ENCODE measurements at places on chromosomes 7 and 10.

DNA sequence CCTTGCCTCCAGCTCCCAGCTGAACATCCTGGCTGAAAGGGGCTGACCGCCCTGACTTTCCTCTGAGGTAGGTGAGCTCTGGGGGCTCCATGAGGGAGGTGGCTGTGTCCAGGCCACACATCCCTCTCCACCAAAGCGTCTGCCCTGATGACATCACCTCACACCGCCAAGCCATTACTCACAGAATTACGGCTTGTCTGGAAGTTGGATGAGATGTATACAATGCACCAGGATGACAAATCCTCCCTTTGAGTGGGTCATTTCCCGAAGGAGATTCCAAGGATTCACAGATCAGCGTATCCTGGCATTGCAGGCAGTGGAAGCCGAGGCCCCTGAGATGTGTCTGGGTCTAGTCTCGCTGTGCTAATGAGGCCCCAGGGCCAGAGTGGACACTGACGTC is 15.1 kb upstream of the RET start:
- DNase-seq, result no peak

DNA sequence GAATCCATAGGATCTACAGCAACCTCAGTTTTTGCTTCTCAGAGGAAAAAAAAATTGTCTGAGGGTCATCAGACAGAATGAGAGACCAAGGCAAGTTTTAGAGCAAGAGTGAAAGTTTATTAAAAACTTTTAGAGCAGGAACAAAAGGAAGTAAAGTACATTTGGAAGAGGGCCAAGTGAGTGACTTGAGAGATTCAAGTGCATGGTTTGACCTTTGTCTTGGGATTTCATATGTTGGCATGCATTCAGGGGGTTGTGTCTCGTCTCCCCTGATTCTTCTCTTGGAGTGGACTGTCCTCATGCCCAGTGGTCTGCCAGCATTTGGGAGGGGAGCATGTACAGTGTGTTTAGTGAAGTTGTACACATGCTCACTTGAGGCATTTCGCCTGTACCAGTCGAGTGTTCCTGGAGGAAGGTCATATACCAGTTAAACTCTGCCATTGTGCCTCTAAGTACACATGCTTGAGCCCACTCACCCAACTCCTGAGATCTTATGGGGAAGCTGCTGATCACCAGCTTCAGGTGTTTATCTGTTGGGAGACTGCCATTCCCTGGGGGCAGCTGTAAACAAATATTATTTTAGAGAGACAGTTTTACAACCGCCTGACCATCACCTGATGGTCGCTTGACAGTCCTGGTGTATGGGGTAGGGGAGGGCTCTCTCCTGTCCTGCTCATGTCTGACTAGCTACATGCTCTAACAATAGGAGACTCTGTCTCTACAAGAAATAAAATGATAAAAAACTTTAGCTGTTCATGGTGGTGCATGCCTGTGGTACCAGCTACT is 109.4 kb downstream of the EEPD1 start:
- no peak for DNase-seq

DNA sequence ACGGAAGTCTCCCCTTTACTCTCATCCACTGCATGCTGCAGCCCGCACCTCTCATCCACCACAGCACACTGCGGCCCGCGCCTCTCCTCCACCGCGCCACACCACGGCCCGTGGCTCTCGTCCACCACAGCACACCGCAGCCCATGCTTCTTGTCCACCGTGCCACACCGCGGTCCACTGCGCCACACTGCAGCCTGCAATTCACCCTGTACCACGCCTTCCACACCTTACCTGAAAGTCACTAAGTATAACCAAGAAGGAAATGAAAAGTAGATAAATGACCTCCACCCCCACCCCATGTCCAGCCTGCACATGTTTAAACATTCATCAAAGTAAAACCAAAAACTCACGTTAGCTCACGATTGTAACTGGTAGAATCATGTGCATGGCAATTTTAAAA is 176.1 kb downstream of the DIP2C start:
- DNase-seq, result no peak

GRCh38 chr10:1199345-1199673 is 143.1 kb downstream of the WDR37 start:
- DNase-seq, result no peak

- DNase-seq, result peak; percentile 75
Observed at GRCh38 chr7:4753598-4754432, 21.6 kb upstream of the AP5Z1 start.

DNA sequence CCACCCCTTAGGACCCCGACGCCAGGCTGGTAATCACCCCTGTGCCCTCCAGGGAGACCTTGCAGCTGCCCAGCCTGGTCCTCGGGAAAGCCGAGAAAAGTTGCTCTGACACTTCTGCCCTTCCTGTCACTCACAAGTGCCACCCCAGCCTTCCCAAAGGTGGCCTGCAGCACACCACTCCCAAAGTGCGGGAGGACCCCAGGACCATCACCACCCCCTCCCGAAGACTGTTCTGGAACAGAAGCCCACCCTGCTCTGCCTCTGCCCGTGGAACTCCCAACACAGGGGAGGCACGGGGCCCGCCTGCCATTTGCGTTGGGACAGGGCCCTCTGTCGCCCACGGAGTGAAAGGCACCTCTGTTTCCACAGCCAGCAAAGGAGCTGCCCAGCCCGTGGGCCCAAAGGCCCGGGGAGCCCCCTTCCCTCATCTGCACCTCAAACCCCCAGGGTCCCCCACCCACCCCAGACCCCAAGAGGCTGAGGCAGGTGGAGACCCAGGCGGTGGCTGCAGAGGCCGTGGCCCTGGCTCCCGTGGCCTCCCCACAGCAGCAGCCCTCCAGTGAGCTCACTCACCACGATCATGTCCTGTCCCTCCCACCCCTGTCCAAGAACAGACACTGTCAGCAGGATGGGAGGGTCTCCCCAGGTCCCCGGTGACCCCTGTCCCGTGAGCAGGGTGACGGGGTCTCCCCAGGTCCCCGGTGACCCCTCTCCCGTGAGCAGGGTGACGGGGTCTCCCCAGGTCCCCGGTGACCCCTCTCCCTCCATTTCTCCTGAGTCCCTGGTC is 47.8 kb upstream of the PPP2R2D start:
- DNase-seq, result no peak

- DNase-seq, result no peak
Observed at GRCh38 chr10:72228318-72228751, 12.3 kb upstream of the ASCC1 start.

GRCh38 chr7:156158693-156159092 is 346.4 kb upstream of the SHH start:
- no peak for DNase-seq

DNA sequence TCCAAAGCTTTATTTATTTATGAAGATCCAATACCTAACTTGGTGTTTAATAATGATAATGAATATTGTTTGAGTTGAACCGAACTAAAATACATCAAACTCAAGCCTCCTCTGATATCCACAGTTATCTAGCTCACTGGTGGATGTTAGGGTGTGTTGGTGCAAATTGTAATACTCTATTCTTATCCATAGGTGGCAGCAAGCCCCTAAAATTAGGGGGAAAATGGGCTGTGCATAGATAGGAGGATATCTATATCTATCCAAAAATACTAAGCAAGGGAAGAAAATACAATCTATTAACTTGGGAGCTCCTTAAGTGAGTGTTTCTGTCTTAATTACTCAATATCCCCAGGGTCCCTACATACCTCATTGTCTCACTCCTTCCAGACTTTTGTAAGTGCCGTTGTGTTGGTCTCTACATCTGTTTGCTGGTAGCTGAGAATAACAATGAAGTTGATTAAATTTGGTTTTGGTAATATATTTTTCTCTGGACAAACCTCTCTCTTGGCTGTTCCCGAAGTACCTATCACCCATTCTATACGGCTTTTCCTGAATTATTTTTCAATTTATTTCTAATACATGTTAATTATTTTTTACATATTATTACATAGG is 55.0 kb upstream of the VWDE start:
- DNase-seq, result no peak

DNA sequence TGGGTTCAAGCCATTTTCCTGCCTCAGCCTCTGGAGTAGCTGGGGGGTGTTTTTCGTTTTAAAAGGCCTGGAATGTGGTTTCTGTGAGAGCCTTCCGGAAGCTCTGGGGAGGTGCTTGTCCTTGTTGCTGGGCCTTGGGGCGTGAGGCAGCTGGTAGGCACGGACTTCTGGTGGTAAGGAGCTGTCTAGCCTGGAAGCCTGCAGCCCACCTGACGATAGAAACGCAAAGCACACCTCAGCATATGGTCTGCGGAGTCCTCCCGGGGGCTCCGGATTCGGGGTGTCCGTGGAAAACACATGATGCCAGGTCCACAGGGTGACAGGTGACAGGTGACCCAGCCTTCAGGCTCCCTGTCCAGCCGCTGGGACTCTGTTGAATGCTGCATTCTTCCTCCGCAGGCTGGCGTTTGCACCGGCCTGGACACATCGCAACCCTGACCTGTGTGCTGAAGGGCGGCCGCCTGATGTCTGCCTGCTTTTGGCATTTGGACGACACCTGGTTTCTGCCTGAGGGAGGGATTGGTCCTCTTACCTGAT is 37.3 kb downstream of the INPP5A start:
- DNase-seq, result no peak

GRCh38 chr10:72218325-72218724 is 2.2 kb upstream of the ASCC1 start:
- no peak for DNase-seq

- no peak for DNase-seq
Observed at GRCh38 chr10:3805791-3806461, 20.9 kb upstream of the KLF6 start.

Data from neural crest cell (in vitro differentiated cells).